Stimulated activated CD8-positive, alpha-beta memory T cell treated with anti-CD3 and anti-CD28 coated beads, Interleukin-4, amount 100 ng/mL, for 4 hours (primary cell): ENCODE measurements at places on chromosomes 12 and 14.

GRCh38 chr14:98226411-98226810 lies 1045.6 kb downstream of the BCL11B start:
- no peak for DNase-seq

- DNase-seq, result no peak
Observed at GRCh38 chr14:22888662-22889061, 5.6 kb downstream of the REM2 start.

DNA sequence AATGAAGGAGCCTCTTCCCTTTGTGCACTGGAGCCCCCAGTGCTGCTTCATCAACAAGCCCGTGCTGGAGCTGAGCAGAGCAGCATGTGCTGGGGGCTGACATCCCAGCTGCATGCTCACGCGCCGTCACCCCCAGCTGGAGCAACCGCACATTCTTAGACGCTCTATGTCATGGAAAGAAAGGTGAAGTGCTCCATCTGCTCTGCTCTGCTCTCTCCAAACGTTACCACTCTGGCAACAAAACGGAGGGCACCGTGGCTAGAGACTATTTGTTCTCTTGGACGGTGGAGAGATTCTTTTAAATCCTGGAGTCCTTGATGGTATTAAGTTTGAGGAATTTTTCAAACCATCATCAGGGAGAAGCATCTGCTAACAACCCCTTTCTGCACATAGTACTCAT lies 208.4 kb downstream of the C12orf75 start:
- DNase-seq, result no peak

- no peak for DNase-seq
Observed at GRCh38 chr14:98965076-98965475, 306.9 kb downstream of the BCL11B start.

GRCh38 chr12:76539727-76540126 lies 19.8 kb downstream of the OSBPL8 start:
- DNase-seq, result no peak

- no peak for DNase-seq
Observed at GRCh38 chr14:24274101-24274543, 2.7 kb upstream of the RABGGTA start.

- no peak for DNase-seq
Observed at GRCh38 chr14:97306760-97307246, 509.6 kb downstream of the VRK1 start.

GRCh38 chr14:33451211-33451610 lies 499.7 kb downstream of the EGLN3 start:
- no peak for DNase-seq

DNA sequence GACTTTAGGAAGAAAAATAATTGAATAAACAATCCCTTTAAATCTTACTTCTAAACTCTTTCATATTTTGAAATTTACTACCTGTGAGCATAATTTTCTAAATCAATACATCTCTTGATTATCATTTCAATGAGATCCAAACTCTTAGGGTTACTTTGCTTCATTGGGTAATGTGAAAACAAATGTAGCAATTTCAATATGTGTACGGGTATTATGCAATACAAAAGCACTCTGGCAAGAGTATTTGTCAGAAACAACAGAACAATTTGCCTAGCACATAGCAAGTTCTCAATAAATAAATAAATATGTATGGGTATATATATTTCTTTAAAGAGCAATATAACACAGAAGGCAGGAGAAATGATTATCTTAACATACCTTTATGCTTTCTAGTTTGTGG lies 77.1 kb downstream of the PLEKHG7 start:
- no peak for DNase-seq

DNA sequence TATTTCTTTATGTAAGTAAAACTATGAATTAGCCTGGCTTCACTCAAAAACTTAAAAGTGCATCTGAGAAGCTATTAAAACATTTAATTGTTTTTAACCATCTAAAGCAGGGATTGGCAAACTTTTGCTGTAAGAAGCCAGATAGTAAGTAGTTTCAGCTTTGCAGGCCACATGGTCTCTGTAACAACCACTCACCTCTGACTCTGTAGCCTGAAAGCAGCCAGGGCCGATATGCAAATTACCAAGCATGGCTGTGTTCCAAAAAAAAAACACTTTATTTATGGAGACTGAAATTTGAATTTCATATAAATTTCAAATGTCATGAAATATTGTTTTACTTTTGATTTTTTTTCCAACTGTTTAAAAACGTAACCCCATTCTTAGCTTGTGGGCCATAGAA lies 95.3 kb downstream of the CIT start:
- no peak for DNase-seq

- DNase-seq, result no peak
Observed at GRCh38 chr12:12036901-12037300, 33.8 kb upstream of the BCL2L14 start.

GRCh38 chr12:30806989-30807694 lies 52.4 kb upstream of the CAPRIN2 start:
- no peak for DNase-seq

DNA sequence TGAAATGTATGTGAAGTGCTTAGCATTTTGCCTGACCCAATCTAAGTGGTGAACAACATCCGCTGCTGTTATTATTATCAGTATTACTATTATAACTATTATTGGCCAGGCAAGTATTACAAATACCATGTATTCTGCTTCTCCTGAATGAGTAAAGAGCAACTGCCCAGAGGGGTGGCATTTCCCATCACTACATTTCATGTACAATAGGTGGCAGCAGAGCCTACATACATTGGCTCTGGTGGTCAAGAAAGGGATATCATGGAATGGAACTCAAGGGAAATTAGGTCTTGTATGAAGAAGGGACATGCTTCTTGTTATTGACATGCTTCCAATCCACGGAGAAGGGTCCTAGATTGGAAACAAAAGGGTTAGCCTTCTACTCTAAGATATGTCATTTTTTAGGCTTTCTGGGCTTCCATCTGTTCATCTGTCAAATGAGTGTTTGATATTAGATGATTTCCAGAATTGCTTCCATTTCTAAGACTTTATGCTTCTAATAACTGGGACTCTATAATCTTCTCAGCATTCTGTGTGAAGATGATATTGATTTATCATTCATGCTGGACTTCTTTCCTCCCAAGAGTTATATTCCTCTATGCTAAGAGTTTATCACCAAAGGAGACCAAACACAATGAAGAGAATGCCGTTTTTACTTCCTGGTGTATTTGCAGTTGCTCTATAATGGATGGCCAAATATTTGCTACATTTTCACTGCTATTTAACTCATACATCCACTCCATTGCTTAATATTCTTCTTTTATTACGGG lies 239.1 kb downstream of the SSPN start:
- no peak for DNase-seq

DNA sequence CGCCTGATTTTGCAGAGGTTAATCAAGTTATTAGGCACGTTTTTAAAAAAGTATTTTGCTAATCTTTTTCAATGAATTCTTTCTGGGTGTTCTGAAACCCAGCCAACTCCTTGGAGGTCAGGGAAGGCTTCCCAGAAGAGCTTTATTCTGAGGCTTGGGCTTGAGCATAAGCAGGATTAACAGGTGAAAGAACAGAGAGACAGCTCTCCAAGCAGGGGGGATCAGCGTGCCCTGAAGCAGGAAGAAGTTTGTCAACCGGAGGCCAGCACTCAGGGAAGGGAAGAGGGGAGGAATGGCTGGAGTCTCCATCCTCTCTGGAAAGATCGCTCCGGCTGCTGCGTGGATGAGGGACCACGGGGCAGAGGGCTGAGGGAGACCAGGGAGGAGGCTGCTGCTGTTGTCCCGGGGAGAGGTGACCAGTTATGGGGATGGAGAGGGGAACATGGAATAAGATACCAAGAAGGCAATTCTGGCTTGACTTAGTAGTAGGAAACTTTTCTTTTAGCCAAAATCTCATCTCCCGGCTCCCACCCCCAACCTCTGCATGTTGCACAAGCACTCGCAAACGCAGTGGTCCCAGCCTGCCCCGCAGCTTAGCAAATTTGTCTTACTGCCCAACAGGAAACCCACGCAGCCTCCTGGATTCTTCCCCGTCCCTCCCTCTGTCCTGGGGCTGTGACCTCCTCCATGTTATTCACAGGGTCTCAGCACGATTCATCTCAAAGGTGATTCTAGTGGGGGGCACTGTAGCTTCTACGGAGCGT lies 1.1 kb upstream of the SSH1 start:
- no peak for DNase-seq

- no peak for DNase-seq
Observed at GRCh38 chr12:112568641-112569040, 149.9 kb downstream of the PTPN11 start.

GRCh38 chr12:1306817-1307216 lies 287.6 kb downstream of the FBXL14 start:
- DNase-seq, result no peak

DNA sequence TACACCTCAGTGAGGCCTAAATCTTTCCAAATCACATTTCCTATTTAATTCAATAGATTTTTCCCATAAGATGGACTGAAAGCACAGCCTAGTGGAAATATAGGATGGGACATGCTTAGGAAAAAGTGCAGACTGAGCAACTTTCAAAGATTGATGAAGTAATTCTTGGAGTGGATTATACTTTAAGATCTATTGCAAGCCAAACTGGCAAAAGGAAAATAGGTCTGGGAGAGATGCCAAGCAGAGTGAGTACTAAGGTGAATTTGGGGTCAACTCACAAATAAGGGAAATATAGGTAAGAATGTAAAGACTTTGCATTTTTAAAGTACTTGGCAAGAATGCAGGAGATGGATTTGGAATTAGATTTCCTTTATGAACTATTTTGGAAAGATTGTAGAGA lies 170.2 kb upstream of the FOXG1 start:
- no peak for DNase-seq

DNA sequence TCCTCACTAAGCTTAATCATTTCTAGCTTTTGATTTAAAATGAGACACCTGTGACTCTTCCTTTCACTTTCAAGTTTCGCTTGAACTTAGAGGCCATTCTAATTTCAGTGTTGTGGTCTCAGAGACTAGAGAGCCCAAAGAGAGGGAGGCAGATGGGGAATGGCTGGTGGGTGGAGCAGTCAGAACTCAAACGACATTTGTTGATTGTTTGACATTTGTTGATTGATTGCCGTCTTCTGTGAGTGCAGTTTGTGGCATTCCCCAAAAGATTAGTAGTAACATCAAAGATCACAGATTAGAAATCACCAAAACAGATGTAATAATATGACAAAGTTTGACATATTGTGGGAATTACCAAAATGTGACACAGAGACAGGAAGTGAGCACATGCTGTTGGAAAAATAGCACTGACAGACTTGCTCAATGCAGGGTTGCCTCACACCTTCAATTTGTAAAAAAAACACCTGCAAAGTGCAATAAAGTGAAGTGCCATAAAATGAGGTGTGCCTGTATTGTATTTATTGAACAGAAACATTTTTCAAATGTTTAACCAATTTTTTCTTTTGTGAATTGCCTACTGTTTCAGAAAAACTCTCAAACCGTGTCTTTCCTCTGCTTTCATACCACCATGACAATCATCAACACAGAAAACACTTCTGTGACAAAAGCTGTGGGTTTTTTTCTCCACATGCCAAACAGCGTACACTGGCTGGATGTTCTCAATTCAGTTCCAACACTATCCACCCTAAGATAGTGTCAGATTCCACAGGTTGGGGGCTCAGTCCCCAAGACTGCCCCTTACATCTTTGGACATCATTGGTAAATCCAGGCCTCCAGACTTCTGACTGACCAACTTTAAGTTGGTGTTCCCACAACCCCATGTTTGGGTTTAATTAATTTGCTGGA lies 376.3 kb upstream of the RGS6 start:
- DNase-seq, result peak; percentile 19

- no peak for DNase-seq
Observed at GRCh38 chr14:73153272-73153671, 17.0 kb downstream of the PSEN1 start.

GRCh38 chr12:2169940-2170339 lies 117.2 kb downstream of the CACNA1C start:
- no peak for DNase-seq

DNA sequence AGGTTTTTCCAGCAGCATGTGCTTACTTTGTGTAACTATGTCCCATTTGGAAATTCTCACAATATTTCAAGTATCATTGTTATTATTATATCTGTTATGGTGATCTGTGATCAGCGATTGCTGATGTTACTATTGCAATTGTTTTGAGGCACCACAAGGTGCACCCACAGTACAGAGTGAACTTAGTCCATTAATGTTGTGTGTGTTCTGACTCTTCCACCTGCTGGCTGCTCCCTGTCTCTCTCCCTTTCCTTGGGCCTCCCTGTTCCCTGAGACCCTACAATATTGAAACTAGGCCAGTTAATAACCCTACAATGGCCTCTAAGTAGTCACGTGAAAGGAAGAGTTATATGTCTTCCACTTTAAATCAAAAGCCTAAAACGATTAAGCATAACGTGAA lies 153.9 kb downstream of the PIK3C2G start:
- no peak for DNase-seq

GRCh38 chr14:35078082-35078481 lies 32.0 kb downstream of the FAM177A1 start:
- no peak for DNase-seq

GRCh38 chr12:68140556-68140955 lies 19.0 kb downstream of the IFNG start:
- DNase-seq, result no peak

GRCh38 chr14:102593825-102594137 lies 1.3 kb downstream of the RCOR1 start:
- no peak for DNase-seq

DNA sequence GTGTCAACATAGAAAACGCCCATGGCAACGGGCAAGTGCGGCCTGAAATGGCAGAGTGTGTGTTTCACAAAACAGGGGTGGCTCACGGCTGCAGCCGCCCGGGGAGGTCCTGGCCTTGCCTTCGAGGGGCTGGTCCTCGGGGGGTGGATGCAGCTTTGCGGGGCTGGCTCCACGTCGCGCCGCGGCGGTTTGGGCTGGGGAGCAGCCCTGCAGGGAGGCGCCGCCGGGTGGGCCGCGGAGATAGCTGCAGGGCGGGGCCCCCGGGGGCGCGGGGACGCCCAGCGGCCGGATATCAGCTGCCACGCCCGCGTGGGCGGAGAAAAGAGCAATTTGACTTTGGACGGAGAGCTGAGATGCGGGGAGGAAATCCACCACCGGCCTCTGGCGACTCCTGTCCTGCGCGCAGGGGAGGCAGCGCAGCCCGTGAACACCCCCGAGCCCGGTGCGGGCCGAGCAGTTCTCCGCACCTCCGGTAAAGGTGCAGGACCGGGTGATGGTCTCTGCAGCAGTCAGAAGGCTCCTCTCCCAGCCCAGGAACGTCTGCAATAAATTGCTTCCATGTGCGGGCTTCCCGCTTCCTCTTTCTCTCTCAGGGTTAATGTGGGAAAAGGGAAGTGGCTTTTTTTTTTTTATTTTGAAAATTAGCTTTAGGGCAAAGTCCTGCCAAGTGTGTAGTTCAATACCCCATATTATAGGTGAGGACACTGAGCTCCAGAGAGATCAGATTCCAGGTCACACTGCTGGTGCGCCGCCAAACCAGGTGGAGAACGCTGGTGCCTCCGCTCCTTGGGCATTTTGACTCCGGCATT lies 110.5 kb downstream of the ARF6 start:
- peak; percentile 27 for DNase-seq

- no peak for DNase-seq
Observed at GRCh38 chr14:102826161-102826560, 48.9 kb downstream of the TRAF3 start.

DNA sequence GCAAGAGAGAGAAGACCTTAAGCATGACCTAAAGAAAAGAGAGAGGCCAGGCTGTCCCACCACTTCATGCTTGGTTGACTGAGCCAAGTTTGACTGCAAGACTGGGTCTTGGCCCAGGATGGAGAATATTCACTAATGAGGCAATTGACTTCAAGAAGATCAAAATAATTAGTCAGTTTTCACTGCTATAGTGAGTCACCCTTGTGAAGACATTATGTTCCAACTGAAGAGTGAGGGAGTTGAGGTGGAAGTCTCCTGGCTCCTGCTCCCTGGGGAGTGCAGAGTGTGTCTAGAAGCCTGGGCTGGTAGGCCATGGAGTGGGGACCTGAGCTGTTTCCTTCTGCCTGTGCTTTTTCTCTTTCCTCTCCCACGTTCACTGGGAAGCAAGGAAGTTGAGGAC lies 117.6 kb downstream of the CACNA1C start:
- DNase-seq, result no peak
